ENCODE measurements at places on chromosomes 16 and 17. TPM values are rescaled to one million over a fixed set of nuclear protein-coding genes. Genes with fewer than 3 reads are reported as not detected.

The MMP2 gene
- total RNA-seq: 280 TPM

The PMFBP1 gene
- 0.33 TPM for total RNA-seq

The HOXB8 gene
- total RNA-seq: not detected

The CNGB1 gene
- total RNA-seq: 2.0 TPM

The GLIS2 gene
- 5.4 TPM for total RNA-seq

The GNAO1 gene
- total RNA-seq: 28.8 TPM

The TNP2 gene
- total RNA-seq: not detected

The ABCA10 gene
- total RNA-seq: 12.0 TPM

The CSF3 gene
- not detected for total RNA-seq

The KRT13 gene
- total RNA-seq: not detected

The TEDC2 gene
- 8.3 TPM for total RNA-seq

The MON1B gene
- total RNA-seq: 19.4 TPM

The CHAD gene
- not detected for total RNA-seq

The GSE1 gene
- total RNA-seq: 30.8 TPM

The SNAI3 gene
- total RNA-seq: not detected

The CACNA1G gene
- 0.33 TPM for total RNA-seq

The SYNGR3 gene
- total RNA-seq: 5.5 TPM

The CACNG1 gene
- not detected for total RNA-seq

Measured in sigmoid colon (tissue), 7 donors.